Mucosa of gallbladder (tissue), 1 donor: ENCODE measurements at places on chromosomes 4 and X. TPM values are rescaled to one million over a fixed set of nuclear protein-coding genes. Genes with fewer than 3 reads are reported as not detected.

The ADGRG4 gene
- total RNA-seq = not detected

The STPG2 gene
- 2.2 TPM for total RNA-seq

DNA sequence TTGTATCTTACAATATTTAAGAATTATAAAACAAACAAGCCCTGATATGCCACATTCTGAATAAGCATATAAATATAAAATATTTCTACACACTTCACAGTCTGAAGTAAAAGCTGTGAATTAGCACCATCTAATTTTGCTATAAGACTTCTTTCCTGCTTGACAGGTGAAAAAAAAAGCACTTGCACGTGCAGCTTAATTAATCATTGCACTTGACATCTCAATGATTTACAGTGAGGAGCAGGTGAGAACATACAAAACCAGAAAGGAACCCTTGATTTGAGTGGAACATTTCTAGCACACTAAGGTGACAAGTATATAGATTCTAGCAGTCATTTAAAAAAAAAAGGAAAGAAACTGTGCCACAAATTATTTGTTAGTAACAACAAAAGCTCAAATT lies 47.9 kb downstream of the CHIC2 start:
- DNase-seq = no peak

The GLOD5 gene
- total RNA-seq = 4.8 TPM

DNA sequence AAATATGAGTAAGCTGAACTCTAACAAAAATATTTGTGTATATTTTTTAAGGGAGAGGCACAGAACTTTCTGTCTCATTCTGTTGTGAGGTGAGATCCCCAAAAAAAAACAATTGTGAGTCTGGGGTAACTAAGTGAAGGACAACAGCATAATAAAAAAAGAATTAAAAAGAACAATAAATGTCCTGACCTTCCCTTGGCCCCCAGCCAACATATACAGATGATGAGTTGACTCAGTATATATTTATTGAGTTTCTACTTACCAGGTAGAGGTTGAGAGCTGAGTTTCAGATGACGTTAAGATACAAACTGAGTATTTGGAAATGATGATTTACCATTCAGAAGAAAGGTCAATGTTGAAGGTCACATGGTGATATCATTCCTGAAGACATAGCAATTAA lies 239.5 kb downstream of the KCNIP4 start:
- DNase-seq = no peak

The S100G gene
- total RNA-seq = not detected

DNA sequence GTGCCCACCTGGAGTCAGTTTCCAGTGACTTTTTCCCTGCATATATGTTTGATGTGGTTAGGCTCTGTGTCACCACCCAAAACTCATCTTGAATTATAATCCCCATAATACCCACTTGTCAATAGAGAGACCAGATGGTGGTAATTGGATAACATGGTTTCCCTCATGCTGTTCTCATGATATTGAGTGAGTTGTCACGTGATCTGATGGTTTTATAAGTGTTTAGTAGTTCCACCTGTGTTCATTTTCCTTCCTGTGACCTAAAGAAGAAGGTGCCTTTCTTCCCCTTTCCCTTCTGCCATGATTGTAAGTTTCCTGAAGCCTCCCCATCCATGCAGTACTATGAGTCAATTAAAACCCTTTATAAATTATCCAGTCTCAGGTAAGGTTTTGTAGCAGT lies 740.9 kb downstream of the ARAP2 start:
- no peak for DNase-seq

GRCh38 chrX:40374486-40374885 lies 206.3 kb upstream of the ATP6AP2 start:
- no peak for DNase-seq

GRCh38 chrX:136662104-136662503 lies 14.1 kb downstream of the CD40LG start:
- DNase-seq = no peak

DNA sequence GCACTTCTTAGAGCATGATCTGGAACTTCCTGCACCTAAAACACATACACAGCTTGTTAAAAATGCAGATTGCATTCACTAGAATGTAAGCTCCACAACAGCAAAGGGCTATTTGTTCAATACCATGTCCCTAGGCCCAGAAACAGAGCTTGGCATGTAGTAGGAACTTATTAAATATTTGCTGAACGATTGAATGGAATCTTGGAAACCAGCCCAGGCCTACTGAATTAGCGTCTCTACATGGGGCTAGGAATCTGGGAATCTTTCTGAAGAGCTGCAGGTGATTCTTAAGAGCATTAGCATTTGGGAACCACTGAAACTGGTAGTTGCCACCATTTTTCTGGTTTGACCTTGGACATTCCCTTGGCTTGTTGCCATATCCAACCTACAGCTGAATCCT lies 234.1 kb downstream of the STIM2 start:
- DNase-seq = peak; percentile 62

The CDKN2AIP gene
- total RNA-seq = 19.1 TPM

- DNase-seq = no peak
These were observed 499.8 kb downstream of the MID1IP1 start for GRCh38 chrX:39301036-39301435.

The FATE1 gene
- total RNA-seq = 0.52 TPM

The S100P gene
- 33.4 TPM for total RNA-seq

- peak; percentile 13 for DNase-seq
These were observed 35.0 kb downstream of the NUDT11 start for GRCh38 chrX:51461053-51462044.

The SPOCK3 gene
- total RNA-seq = 2.3 TPM

- DNase-seq = no peak
These were observed 45.7 kb upstream of the INTU start for GRCh38 chr4:127586922-127587571.

- DNase-seq = no peak
These were observed 578.0 kb downstream of the BCOR start for GRCh38 chrX:39519566-39520301.

DNA sequence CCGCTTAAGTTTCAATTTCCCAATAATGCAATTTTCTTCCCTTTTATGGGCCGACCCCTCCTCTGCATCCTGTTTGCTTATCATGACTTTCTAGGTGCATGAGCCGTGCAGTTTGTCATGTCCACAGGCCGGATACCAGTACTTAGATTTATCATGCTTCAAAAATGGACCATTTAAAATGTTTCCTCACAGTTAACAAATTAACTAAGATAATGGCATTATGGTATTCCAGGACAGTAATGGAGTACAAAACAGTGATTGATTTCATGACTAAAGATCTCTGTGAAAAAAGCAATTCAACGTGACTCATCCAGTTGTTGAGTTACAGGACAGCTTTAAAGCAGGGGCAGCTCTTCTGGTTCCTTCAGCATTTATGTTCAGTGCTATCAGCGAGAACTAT lies 23.0 kb downstream of the SNX25 start:
- no peak for DNase-seq

DNA sequence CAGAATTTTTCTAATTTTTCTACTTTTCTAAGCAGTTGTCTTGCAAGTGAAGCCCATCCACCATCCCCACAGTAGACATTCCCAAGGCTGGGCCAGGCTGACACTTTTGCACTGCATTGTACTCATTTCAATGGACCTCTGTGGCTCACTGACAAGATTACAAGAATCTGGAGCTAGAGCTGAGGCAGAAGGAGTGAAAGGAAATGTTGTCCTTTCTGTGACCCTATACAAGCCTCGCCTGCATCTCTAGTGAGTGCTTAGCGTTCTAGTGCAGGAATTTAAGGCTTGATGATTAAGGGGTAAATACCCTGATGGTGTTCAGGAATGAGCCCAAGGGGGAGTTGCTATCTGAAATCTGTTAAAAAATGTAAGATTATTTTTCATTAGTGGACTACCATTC lies 6.3 kb downstream of the MAGED1 start:
- DNase-seq = no peak

- DNase-seq = no peak
These were observed 110.4 kb upstream of the ATXN3L start for GRCh38 chrX:13430136-13430827.

GRCh38 chrX:22634083-22634482 lies 361.4 kb downstream of the CBLL2 start:
- no peak for DNase-seq

The PWWP3B gene
- total RNA-seq = 5.6 TPM

The TCEAL2 gene
- total RNA-seq = 10.5 TPM

DNA sequence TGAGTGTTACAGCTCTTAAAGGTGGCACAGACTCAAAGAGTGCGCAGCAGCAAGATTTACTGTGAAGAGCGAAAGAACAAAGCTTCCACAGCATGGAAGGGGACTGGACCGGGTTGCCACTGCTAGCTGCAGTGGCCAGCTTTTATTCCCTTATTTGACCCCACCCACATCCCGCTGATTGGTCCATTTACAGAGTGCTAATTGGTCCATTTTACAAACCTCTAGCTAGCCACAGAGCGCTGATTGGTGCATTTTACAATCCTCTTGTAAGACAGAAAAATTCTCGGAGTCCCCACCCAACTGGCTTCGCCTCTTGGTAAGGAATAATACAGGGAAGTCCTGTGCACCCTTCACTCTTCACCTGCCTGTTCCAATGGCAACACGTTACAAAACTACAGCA lies 1.9 kb upstream of the SHROOM2 start:
- no peak for DNase-seq

DNA sequence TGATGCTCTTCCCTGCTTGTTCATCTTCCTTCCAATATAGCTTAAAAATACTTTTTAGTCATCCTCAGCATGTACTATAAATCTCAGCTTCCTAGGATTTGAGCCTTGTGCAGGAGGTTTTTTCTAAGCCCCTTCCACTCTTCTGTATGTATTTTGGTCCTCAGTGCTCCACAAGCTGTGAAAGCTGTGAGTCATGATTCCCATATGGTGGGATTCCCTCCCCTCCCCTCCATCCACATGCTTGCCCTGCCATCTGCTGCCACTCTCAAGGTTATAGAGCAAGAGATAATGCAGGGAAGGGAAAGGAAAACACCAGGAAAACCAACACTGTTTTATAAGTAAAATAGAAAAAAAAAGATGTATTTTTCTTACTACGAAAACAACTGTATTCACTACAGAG lies 58.5 kb upstream of the AP1S2 start:
- no peak for DNase-seq

DNA sequence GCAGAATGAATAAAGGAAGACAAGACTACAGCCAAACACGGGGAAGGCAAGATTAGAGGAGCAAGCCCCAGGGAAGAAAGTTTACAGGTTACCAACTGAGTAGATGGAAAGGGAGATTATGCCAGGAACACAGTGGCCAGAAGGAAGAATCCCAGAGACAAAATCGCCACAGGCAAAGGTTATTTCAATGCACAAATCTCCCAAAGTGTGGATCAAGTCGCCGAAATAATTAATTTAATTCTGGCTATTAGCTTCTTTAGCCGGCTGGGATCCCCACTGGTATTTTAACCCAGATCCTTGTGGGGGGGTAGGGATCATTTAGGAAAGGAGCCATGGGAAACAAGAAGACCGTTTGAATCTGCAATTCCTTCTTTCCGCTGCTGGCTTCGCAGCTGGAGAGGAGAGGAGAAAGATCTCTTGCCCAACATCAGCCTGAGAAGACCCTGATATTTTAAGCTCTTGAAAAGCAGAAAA lies 171.0 kb downstream of the DHX15 start:
- no peak for DNase-seq
